NCI-H510A (cell line): ENCODE measurements at places on chromosomes 13 and 19.

DNA sequence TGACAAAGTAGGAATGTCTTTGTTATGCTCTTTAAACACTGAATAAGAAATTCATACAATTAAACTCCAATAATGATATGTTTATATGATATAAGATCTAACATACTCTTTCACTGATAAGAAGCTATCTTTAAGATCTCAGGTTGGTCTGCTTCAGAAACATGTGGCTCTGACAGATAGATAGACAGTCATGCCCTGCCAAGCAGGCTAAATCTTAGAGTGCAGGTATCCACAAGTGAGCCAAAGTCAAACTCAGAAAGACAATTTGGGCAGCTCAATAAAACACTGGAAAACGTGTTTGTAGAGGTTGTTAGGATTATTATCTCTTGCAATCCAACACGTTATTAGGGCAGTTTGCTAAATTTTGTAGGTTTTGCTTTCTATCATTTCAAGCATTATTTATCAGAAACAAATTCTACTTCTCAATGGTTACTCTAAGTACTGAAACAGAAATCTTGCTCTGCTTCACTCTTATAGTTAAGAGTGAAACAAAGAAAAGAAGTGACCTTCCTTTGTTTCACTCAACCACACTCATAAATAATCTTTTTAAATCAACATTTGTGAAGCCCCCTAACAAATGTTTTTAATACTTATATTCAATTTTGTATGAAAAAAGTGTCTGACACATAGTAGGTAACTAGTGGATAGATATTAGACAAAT is 1255.6 kb downstream of the DIAPH3 start:
- DNase-seq, result no peak

- DNase-seq, result no peak
Observed at GRCh38 chr13:23159205-23159759, 21.5 kb upstream of the SGCG start.

DNA sequence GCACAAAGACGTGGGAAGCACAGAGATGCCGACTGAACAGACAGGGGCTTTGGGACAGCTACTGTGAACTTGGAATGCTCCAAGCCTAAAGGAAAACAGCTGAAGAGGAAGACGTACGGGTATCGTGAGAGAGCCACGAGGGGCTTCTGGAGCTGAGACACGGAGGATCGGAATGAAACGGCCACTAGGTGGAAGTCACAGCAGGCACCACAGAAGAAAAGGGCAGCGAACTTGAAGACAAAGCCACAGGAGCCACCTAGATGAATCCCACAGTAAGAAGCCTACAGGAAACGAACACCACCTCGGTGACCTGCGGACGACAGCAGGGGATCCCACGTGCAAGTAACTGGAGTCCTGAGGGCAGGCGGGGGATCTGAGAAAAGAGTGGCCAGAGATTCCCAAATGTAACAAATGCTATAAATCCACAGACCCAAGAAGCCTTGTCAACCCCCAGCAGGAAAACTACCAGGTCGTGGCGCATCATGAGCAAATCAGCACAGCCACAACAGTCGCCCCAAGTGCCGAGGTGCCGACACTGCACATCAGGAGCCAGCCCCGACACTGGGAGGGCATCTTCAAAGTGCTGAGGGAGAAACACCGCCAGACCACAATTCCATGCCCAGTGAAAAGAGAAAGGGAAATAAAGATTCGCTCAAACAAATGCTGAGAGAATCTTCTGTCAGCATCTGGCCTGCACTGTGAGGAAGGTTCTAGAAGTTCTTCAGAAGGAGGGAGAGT is 39.3 kb upstream of the ISYNA1 start:
- DNase-seq, result no peak

DNA sequence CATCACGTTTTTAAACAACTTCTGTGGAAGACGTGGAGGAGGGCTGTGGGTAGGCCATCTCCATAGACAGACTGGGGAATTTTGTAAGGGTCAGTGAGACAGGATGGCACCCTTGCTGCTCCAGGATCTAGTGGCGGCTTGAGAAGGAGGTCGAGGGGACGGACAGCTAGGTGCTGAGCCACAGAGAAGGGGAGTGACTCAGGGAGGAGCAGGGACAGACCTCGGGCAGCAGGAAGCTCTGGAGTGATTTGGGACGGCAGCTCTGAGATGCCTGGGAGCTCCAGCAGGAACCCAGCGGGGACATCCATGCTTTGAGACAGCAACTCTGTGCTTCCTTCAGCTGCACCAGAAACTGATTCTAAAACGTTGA is 169.1 kb upstream of the SOX1 start:
- no peak for DNase-seq

DNA sequence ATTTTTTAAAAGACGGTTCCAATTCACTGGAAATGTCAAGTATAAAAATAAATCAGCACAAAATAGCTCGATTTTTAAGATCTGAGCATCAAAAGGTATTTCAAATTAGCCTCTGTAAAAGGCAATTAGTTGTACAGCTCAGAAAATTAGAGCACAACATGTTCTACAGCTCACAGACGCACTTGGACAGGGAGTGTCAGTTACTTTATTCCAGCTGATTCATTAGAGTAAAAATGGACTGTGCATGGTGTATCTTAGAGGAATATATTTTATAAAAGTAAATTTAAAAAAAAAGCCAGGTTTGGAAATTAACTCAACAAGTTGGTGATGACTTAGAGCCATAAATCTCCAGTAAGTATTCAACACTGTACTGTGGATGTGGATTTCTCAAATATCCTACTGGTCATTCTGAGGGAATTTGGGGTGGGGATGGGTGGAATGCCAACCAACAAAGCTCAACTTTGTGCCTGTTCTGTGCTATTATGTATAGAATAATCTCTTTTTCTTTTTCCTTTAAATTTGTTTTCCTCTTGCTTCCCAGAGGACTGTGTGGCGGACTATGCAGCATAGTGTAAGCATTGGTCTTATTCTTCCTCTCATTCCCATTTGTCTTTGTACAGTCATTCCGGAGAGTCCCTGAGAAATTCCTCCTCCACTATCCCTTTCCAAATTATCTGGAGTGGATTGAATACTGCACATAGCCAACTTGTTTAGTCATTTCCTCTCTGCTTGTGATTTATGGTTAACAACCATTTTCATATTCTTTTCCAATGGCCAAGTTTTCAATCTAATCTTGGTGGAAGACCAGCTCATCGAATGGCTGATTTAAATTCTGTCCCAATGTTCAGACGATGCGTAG is 169.3 kb downstream of the DCT start:
- DNase-seq, result no peak

GRCh38 chr13:22017226-22017625 is 346.4 kb downstream of the FGF9 start:
- DNase-seq, result no peak

DNA sequence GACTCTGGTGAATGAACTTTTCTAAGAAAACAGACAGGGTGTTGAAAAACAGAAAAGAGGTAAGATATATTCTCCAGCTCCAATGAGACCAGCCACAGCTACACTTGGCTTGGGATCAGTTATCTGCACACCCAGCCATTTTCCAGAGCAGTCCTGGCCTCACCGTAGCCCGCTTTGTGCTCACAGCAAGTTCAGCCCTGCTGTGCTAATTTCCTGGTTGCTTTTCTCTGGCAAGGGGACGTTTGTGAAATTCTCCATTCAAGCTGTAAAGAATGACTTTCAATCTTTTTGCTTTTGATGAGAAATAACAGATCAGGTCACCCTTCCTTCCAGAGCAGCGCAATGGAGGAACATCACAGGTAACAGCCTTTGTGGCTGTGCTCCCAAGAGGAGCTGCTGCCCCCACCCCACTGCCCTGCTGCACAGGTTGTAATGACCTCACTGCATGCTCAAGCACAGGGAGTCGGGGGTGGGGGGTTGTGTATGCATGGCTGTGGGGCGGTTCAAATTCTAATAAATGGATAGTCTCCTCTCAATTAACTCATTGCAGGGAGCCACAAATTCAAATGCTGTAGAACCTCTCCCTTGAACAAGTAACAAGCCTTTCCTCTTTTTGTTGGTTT is 516.6 kb upstream of the NBEA start:
- no peak for DNase-seq

- no peak for DNase-seq
Observed at GRCh38 chr13:23003446-23003845, 177.3 kb upstream of the SGCG start.

GRCh38 chr19:40284501-40285352 is at the start of gene AKT2:
Gene AKT2 (minus strand): TSS chr19:40285345. CDS start chr19:40265267, 20,078 bp downstream.
- peak; percentile 81 for DNase-seq

DNA sequence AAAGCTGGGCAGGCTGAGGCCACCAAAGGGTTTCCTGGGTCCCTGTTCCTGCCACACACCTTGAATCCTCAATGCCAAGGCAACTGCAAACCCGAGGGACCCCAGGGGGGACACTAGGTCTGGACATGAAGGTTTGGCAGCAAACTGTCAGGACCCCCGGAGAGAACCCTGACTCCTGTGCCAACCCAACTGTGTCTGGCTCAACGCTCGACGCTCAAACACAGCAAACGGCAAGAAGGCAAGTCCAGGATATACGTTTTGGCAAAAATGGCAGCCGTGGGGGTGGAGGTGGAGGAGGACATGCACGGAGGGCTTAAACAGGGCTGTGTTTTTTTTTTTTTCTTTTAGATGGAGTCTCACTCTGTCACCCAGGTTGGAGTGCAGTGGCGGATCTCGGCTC is 73.0 kb downstream of the GADD45B start:
- DNase-seq, result no peak

DNA sequence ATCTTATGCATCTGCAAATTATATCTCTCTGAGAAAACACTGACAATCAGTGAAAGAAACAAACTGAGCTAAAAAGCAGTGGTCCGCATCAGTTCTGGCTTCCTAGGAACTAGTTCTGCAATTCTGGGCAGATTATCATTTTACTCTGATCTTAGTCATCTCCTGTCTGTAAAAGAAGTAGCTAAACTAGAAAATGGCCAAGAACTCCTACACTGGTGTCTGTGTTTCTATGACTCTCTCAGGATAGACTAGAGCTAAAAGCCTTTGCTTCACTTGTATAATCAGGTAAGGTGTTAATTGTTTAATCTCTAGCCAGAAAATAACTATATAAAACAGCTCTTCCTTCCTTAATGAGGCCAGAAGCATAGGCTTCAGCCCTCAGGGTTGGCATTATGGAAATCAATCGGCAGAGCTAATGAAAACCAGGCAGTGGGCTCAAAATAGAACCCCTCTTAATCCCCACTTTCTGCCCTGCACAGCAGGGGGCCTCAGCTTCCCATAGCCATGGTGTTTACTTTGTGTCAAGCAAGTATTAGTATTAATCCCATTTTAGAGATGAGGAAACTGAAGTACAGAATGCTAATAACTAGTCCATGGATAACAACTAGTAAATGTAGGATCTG is 459.2 kb downstream of the FGF14 start:
- DNase-seq, result no peak

DNA sequence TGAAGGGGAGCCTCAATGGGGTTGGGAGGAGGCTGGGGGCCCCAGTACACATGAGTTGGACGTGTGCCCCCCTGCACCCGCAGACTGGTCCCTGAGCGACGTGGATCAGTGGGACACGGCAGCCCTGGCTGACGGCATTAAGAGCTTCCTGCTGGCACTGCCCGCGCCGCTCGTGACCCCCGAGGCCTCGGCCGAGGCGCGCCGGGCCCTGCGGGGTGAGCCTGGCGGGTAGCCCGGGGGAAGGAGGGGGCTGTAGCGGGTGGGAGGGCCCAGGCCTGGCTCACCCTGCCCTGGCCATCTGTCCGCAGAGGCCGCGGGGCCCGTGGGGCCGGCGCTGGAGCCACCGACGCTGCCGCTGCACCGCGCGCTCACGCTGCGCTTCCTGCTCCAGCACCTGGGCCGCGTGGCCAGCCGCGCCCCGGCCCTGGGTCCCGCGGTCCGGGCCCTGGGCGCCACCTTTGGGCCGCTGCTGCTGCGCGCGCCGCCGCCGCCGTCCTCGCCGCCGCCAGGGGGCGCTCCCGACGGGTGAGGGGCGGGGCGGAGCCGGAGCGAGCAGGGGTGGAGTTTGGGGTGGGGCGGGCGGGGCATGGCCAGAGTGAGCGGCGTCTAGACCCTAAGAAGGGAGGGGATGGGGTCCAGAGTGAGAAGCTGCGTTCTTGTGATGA is 8.1 kb downstream of the PIK3R2 start:
- no peak for DNase-seq
